ENCODE measurements at places on chromosomes 12 and 14. TPM values are rescaled to one million over a fixed set of nuclear protein-coding genes. Genes with fewer than 3 reads are reported as not detected.

DNA sequence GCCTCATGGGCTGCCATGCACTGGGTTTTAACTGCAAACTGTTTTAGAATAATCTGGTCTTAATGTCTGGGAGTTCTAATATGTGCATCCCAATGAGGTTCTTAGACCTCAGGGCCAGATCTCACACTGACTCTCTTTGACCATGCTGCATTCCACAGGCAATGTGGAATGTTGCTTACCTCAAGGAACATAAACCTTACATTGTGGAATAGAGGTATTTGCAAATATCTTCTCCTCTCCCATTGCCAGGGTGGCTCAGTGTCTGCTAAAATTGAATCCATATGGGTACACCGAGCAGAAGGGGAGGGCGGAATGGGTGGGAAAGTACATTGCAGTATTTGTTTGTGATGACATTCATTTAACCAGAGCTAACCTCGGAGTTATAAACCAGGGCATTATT is 78.6 kb downstream of the CHST11 start:
- no peak for DNase-seq

DNA sequence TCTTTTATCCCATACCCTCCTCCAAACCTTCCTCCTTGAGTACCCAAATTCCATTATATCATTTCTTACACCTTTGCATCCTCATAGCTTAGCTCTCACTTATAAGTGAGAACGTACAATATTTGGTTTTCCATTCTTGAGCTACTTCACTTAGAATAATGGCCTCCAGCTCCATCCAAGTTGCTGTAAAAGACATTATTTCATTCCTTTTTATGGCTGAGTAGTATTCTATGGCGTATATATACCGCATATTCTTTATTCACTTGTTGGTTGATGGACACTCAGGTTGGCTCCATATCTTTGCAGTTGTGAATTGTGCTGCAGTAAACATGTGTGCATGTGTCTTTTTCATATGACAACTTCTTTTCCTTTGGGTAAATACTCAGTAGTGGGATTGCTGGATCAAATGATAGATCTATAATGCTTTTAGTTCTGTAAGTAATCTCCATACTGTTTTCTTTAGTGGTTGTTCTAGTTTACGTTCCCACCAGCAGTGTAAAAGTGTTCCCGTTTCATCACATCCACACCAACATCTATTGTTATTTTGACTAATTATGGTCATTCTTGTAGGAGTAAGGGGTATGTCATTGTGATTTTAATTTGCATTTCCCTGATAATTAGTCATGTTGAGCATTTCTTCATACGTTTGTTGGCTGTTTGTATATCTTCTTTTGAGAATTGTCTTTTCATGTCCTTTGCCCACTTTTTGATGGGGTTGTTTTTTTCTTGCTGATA is 10.1 kb downstream of the RAB21 start:
- no peak for DNase-seq

- no peak for DNase-seq
Measured at GRCh38 chr12:54196396-54196795, 7.6 kb upstream of the SMUG1 start.

DNA sequence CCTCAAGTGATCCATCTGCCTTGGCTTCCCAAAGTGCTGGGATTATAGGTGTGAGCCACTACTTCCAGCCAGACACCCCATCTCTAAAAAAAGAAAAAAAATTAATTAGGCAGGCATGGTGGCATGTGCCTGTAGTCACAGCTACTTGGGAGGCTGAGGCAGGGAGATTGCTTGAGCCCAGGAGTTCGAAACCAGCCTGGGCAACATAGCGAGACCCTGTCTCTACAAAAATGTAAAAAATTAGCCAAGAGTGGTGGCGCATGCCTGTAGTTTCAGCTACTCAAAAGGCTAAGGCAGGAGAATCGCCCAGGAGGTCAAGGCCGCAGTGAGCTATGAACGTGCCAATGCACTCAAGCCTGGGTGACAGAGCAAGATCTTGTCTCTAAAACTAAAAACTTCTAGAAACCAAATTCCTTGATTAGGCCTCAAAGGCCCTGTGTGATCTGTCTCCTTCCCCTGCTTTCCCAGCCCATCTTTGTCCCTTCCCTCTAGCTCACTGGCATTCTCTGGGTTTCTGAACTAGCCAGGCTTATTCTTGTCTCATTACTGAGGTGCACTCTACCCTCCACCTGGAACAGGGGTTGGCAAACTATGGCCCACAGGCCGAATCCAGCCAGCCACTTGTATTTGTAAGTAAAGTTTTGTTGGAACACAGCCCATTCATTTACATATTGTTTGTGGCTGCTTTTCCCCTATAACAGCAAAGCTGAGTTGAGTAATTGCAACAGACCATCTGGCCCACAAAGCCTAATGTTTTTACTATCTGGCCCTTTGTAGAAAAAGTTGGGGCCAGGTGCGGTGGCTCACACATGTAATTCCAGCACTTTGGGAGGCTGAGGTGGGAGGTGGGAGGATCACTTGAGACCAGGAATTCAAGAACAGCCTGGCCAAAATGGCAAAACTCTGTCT is 17.2 kb upstream of the TPCN1 start:
- DNase-seq, result no peak

The SLC7A8 gene
- total RNA-seq, result 11.5 TPM

The ESRRB gene
- 2.9 TPM for total RNA-seq

All from Right ventricle myocardium inferior (tissue), 1 donor.